SK-N-DZ (cell line): ENCODE measurements at places on chromosomes 6 and 20.
A peak's percentile ranks its signal among the peaks of the same experiment; 100 is the strongest.

- no peak for DNase-seq
Observed at GRCh38 chr20:44552050-44552449, 30.2 kb upstream of the SERINC3 start.

DNA sequence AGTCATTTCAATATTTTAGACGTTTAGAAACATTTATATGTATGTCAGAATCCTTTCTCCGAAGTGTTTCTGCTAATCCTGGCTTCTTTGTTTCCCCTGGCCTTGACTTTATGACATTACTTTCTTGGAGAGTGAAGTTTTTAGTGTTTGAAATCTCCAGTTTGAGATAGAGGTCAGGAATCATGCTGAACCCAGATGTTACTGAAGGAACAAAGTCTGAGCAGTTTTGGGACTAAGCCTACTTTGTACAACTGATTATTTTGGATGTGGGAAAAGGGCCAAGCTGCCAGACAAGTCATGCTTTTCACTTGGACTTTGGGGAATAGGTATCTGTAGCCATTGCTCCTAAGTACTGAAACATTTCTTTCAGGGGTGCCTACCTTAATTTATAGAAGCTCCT is 2.3 kb downstream of the RNF144B start:
- no peak for DNase-seq

- peak; percentile 71 for DNase-seq
Observed at GRCh38 chr6:82144007-82144851, 103.3 kb downstream of the IBTK start.

DNA sequence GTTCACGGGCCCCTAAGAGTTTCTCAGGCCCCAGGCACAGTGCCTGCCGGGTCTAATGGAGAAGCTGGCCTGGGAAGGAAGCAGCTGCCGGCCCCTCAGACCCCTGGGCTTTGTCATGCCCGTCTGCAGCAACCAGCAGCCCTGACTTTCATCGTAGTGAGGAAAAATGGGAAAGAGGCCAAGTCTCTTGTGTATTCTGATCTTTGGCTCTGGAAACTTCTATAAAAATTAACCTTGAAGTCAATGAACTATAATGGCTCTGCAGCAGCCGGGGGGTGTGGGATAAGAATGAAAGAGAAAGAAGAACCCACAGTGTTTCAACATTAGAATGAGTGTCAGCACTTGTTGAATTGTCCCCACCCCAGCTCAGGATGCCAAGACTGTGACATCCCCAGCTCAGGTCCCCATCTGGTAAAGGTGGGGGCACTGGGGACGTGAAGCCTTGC is 12.9 kb downstream of the TGM2 start:
- DNase-seq = no peak

GRCh38 chr6:107274288-107274687 is 159.0 kb upstream of the BEND3 start:
- DNase-seq = no peak

- no peak for DNase-seq
Observed at GRCh38 chr6:119076576-119077390, 1.7 kb downstream of the FAM184A start.

- no peak for DNase-seq
Observed at GRCh38 chr20:4050203-4050980, 35.0 kb upstream of the RNF24 start.

- DNase-seq = no peak
Observed at GRCh38 chr20:46108435-46108841, 9.7 kb upstream of the CD40 start.

DNA sequence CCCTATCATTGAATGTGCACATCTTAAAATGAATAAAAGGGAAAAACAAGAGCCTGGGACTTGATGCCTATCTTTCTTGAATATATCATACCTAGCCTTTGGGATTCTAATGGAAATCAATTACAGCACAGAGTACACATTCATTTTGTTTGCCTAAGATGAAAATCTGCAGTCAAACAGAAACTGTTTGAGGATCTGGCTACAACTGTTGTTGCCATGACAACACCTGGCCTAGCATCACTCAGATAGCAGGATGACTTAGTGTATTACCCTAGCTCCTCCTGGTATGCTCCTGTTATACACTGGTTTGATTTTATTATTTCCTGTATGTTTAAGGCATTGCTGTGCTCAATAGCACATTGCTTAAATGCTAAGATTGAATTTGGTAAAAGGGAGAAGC is 71.5 kb upstream of the LAMP5 start:
- peak; percentile 73 for DNase-seq
